ENCODE measurements at places on chromosomes 12 and 14.

GRCh38 chr12:99284161-99284560 lies 363.4 kb upstream of the GARIN6 start:
- DNase-seq, result no peak

- DNase-seq, result no peak
Observed at GRCh38 chr14:89959853-89960445, 4.2 kb downstream of the TDP1 start.

- no peak for DNase-seq
Observed at GRCh38 chr14:53692885-53693284, 263.7 kb downstream of the BMP4 start.

- DNase-seq, result no peak
Observed at GRCh38 chr14:66114071-66114470, 372.1 kb upstream of the CCDC196 start.

GRCh38 chr14:22152903-22153302 lies 436.1 kb downstream of the DAD1 start:
- no peak for DNase-seq

GRCh38 chr14:105525861-105526775 lies at the start of gene TMEM121:
Gene TMEM121, plus strand, starts transcription at chr14:105526583. Its CDS starts 2,252 bp downstream, at chr14:105528835.
- DNase-seq, result no peak

DNA sequence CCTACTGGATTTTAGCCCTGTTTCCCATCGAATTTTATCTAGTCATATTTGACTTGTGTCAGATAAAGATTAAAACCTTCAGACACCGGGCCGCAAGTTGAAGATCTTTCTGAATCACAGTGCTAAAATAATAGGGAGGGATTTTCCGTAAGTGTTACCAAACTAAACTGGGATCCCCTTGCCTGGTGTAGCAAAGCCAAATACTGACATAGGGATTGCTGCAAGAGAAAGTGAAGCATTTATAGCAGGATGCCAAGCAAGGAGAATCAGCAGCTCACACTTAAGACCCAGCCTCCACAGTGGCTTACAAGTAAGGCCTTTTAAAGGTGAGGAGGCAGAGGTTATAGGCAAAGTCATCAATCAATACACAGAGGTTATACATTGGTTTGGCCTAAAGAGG lies 147.4 kb downstream of the AKAP6 start:
- DNase-seq, result no peak

DNA sequence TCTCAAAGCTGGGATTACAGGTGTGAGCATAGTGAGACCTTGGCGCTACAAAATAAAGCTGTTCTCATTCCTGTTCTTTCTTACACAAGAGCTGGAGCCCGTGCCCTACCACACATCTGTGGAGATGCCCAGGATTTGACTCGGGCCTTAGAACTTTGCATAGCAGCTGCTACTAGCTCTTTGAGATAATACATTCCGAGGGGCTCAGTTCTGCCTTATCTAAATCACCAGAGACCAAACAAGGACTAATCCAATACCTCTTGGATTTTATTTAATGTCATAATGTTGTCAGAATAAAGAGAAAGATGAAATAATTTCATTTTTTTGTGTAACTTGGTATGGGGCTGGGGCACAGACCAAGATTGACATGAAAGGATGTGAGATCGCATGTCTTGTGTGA lies 7.6 kb downstream of the PNP start:
- DNase-seq, result no peak

- no peak for DNase-seq
Observed at GRCh38 chr12:62438098-62438692, 28.4 kb upstream of the MON2 start.

- DNase-seq, result no peak
Observed at GRCh38 chr14:104249706-104250105, 111.3 kb downstream of the KIF26A start.

DNA sequence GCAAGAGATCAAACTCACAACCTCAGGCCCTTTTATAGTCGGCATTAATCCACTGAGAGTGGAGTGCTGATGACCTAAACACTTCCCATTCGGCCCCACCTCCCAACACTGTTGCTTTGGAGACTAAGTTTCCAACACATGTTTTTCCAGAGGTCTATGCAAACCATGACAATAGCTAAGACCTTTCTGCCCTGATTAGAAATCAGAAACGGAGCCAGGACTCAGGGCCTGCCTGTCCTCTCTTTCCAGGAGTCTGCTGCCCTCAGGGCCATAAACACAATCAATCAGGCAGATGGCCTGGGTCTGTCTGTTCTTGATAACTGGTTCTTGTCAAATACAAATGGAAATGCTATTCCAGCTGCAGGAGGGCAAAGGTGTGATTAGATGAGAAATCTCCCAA lies 97.2 kb upstream of the PSMC1 start:
- DNase-seq, result no peak

GRCh38 chr12:12423367-12423766 lies 66.5 kb downstream of the BORCS5 start:
- DNase-seq, result no peak

GRCh38 chr12:110466791-110467190 lies 1.3 kb downstream of the GPN3 start:
- no peak for DNase-seq

DNA sequence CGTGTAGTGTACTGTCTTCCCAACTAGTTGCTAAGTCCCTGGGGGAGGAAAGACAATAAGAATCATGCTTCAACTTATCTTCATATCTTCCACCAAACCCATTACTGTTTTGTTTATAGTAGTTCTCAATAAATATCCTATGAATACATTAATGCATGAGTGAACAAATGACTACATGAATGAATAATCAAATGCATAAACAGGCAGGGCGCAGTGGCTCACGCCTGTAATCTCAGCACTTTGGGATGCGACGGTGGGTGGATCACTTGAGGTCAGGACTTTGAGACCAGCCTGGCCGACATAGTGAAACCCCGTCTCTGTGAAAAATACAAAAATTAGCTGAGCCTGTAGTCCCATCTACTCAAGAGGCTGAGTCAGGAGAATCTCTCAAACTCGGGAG lies 32.1 kb upstream of the NR2C1 start:
- no peak for DNase-seq

- DNase-seq, result no peak
Observed at GRCh38 chr12:109343677-109344076, 4.0 kb upstream of the MYO1H start.
